ENCODE measurements at places on chromosomes 4 and X.

DNA sequence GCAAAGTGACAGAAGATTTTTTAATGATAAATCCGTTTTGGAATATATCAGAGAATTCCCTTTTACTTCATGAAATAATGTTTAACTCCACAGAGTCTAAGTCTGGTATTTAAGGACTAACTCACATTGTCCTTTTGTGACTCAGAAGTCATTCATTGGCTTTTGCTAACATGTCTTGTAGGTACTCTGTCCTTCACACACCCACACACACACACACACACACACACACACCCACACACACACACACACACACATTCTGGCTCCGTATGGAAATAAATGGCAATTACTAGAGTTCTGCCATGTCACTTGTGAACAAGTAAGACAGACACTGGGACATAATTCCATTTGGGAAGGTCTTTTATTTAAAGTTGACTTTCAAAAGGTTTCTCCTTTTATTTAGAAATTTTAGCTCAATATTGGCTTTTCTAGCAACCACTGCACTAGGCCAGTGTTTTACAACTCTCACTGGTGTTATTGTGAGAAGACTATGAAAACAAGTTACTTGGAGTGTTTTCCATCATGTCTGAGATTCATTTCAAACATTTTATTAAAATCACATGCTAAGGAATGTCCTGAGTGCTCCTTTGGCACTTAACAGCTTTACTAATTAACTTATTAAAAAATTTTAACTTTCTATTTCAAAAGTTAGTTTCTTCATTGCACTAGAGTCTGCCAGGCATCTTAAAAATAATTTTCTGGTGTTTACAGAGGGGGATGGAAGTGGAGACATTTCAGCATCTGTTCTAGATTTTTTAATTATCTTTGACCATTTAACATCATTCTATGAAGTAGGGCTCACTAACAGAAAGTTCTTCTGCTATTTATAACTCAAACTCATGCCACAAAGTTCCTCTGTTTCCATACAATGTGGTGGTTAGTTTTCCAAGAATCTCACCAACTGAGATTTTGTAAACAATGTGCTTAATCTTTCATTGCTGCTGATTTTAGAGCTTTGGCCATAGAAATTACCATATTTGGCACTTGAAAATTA is 240.3 kb upstream of the GPC4 start:
- no peak for DNase-seq

DNA sequence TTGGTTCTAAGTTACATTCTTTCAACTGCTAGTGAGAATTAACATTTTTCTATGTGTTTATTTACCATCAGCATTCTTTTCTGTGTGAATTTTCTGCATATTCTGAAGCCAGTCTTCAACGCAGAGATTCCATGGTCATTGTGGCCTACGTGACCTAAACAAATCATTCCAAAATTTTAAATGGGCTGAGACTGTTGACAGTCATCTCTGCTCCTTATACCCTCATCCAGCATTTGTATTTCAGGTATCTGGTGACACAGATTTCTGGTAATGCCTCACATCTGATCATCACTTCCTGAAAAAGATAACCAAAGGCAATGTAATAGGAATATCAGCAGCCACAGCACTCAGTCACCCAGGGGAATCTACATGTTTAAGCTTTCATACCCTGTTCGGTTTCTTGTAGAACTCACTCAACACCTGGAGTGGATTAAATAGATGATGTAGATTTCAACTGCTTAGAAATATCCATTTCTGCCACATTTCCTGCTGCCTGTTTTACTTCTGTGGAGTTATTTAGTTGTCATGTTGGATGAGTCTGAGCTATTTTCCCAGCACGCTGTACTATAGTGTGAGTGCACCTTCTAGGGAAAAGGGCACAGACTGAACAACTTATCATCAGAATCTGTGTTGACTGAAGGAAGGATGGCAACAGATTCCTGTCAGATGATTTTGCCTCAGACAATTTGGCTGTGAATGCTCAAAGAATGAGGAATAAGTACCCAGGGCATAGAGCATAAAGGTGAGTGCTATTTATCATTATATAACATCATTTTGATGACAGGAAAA is 73.0 kb upstream of the HPGD start:
- no peak for DNase-seq

GRCh38 chr4:825971-826330 is at the start of gene CPLX1:
Gene CPLX1, minus strand, starts transcription at chr4:826129. Its CDS starts 1,607 bp downstream, at chr4:824522.
- DNase-seq: no peak

- no peak for DNase-seq
Observed at GRCh38 chr4:183541752-183542040, 36.8 kb downstream of the ING2 start.

- no peak for DNase-seq
Observed at GRCh38 chr4:27206009-27206408, 345.4 kb downstream of the STIM2 start.

GRCh38 chr4:185357211-185357610 is 38.5 kb downstream of the LRP2BP start:
- no peak for DNase-seq

DNA sequence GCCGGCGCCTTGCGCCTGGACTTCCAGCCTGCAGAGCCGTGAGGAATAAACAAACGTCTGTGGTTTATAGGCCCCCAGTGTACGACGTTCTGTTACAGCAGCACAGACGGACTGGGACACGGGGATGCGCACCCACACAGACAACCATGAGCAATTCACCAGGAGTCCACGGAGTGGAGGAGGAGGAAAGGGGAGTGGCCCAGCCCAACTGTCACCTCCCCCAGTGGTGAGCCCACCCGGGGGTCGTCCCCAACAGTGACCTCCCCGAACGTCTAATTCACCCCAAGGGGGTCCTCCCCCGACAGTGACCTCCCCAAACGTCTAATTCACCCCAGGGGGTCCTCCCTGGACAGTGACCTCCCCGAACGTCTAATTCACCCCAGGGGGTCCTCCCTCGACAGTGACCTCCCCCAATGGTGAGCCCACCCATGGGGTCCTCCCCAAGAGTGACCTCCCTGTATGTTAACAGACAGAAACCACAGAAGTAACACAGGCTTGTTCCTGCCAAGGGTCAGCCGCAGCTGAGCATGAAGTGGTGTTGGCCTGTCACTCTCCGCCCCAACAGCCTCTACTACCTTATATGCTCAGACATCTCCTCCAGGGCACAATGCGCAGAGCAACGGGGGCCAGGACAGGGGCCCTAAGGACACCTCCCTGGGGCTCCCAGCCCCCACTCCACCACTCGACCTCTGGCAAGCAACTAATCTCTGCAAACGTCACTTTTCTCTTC is 6.2 kb downstream of the GAK start:
- no peak for DNase-seq

DNA sequence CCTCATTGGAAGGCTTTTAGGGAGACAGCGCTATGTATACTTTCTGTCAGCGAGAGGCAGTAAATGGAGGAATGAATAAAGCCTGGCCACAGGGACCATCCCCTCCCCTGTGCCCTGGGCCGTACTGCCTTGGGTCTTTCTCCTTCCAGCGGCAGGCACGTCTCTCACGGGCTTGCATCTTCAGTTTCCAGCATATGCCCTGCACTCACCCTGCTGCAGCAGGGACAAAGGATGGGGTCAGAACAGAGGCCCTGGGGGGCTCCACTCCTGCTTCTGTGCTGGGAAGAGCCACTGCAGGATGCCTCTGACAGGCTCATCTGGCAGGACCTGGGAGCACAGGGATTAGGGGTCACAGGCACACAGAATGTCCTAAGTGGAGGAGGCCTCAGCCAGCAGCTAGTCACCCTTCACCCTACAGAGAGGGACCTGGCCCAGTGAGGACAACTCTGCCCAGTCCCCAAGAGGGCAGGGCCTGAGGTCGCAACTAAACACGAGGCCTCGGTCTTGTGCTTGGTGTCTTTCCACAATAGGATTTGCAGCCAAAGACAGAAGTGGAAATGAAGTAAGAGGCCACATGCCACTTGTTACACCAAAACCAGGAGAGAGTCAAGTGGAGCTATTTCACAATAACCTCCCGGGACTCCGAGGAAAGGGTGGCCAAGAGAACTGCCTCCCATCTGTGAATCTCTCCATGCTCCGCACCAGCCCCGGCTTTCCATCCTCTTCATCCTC is 150.8 kb downstream of the AFAP1 start:
- no peak for DNase-seq

DNA sequence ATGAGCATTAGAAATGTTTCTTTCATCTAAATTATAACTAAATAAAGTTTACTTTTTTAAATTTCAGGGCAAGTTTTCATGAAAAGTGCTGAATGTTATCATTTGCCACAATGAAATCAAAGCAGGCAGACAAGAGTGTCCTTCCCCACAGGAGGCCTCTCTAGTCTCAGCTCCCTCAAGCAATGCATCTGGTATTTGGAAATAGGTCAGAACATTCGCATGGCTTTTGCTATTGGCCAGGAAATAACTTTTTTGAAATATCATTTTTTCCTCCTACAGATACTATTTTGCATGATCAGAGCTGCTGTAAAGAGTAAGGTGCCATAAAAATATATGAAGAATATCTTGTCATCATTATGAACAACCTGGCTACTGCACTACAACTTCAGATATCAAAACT is 41.1 kb downstream of the MAD2L1 start:
- DNase-seq: no peak

GRCh38 chr4:7679406-7680040 is 244.8 kb upstream of the PSAPL1 start:
- DNase-seq: no peak

- no peak for DNase-seq
Observed at GRCh38 chr4:27040356-27040755, 179.7 kb downstream of the STIM2 start.

DNA sequence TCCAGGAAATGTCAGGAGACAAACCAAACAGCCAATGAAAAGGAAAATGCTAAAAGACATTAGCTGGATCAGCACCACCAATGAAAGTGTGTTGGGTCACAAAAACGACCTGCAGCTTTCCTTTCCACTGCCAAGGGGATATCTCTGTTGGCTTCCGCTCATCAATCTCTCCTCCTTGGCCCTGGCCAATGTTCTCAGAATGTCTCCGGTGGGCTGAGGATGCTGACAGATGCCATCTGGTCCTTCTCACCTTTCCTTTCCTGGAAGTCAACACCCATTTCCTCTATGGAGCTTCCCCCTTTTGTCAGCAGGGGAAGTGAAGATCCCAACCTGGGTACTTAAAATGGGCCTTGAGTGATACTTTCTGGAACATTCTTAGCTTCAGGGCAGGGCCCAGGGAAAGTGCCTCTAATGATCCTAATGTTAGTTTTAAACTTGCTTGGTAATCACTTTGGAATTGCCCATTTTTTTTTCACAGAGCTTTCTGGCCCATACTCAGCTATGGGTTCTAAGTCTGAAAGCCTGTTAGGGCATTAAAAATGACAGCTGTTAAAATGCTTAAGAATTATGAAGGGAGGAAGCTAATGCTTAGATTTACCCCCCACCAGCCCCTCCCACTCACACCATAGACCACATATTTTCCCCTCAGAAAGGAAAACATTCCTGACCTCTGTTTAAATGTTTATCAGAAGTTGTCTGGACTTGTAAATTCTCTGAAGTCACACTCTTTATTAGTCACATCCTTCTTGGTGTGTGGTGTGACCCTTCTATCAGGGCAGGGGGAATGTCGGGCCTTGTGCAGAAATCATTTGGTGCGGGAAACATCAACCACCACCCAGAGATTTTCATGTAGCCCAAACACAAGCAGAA is 29.2 kb downstream of the IGFBP7 start:
- no peak for DNase-seq

DNA sequence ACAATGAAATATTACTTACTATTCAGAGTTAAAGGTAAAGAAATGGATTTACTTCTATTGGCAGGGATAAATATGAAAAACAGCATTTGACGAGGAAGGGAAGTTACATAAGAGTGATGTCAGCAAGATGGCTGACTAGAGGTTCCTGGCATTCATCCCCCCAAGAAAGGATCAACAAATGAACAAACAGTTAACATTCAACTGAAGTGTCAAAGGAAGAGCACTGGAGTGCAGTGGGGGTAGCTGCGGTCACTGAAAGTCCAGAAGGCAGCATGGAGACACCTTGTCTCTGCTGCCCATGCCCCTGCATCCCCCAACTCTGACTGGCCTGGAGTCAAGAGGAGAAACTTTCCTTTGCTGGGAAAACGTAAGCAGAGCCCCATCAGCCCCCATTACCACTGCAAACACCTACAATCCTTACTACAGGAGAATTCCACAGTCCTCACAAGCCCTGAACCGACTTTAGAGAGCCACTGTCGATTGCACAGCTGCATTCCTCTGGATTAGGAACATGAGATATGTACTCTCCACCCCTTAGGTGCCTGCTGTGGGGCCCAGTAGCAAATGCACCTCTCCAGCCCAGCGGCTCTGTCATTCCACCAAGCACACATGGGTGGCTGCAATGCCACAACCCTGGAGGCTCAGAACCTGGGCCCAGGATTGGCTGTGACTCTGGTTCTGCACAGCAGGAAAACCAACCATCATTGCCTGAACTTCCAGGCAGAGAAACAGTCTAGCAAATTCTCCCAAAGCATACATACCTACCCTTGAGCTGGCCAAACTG is 79.5 kb downstream of the CBR4 start:
- DNase-seq: no peak

- no peak for DNase-seq
Observed at GRCh38 chrX:30060718-30061117, 154.6 kb upstream of the MAGEB2 start.

DNA sequence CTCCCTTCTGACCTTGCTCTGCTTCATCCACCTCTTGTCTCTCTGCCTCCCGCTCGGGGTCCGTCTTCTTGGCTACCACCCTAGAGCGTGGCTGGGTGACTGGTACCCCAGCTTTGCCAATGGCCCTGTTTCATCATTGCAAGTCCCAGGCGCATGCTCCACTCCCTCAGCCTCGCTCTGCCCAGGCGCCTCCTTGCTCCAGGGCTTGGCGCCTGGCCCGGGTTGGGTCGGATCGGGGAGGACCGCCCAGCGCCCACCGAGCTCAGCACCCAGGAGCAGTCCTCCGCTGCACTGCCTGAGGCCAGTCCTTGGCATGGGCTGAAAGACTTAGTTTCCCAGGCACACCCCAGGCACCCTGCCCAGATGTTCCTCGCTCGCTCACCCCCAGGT is 577 bp downstream of the BGN start:
- DNase-seq: no peak

DNA sequence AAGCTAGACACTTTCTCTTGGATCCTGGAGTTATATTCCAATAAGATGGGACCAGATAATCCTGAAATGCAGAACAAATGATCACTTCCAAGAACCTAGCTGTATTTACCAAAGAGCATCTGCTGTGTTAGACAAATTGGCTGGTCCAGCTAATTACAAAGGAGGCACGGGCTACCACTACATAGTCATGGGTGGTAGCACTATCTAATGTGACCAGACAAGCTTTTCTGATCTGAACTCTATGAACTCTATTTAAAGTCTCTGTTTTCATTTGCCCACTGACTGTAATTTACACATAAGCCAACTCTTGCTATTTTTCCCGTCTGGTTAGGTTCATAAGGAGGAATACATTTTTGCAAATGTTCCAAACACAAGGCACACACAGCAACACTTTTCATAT is 34.6 kb downstream of the LNX1 start:
- DNase-seq: no peak

DNA sequence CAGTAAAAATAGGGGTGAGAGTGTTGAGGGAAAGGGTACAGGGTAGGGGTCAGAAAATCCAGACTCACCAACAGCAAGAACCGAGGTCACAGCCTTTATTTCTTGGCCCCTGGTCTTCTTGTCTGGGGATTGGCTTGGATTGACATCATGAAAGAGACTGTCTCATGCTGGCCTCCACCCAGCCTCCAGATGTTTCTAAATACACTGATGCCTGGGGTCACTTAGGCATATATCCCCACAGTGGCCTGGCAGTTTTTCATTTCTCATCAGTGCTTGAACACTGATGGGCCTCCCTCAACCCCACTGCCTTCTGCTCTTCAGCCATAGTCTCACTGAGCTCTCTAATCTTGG is 173.9 kb downstream of the RTL9 start:
- no peak for DNase-seq
